ENCODE measurements at places on chromosomes 5 and 9.
A peak's percentile ranks its signal among the peaks of the same experiment; 100 is the strongest.

DNA sequence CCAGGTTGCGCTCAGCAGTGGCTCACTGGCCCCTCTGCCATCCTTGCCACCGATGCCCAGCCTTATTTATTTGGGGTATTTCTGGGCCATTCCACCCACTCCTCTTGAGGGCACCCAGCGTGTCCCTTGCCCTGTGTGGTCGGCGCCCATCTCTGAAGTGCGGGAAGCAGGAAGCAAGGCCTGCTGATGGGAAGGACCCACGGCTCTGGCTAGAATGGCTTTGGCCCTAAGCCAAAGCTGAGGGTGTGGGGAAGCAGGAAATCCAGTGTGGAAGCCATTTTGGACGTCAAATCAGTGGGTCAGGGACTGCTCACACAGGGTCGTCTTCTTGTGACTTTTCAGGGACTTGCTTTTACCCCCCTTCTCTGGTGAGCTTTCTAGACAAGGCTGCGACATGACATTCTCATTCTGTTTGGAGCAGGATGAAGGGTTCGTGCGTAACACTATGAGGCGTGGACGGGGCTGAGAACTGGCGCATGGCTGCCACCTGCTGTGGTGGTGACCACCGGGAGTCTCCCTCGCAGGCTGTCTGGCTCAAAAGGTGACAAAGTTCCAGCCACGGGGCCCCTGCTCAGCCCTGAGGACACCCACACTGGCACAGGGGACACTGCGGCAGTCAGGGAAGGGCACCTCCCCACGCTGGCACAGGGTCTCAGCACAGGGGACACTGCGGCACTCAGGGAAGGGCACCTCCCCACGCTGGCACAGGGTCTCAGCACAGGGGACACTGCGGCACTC lies 50.7 kb upstream of the NKD2 start:
- no peak overlapping the region for H3K27ac ChIP-seq
- DNase-seq = no peak
- peaks cover 30% of the 10 kb centered on the region for H3K4me1 ChIP-seq
- H3K27me3 ChIP-seq = peaks cover 65% of the 10 kb centered on the region
- H3K36me3 ChIP-seq = no peaks in the 10 kb centered on the region
- no peak overlapping the region for H3K4me3 ChIP-seq

DNA sequence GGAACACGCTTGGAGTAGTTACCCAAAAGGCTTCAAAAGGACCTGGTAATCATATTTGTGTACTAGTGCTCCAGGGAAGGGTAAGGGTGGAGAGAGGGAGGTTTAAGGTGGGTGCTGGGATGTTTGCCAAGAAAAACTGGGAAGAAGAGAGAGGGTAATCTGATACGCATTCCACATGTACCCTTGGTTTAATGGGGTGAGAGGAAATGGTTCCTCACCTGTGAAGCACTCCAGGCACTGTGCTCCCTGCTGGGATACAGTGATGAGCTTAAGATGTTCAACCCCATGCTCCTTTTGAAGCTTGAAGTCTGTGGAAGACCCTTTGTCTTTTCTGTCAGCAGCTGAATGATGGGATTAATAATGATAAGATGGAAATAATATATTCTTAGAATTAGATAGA lies 98.4 kb downstream of the COX7C start:
- no peaks in the 10 kb centered on the region for H3K36me3 ChIP-seq
- H3K27ac ChIP-seq = no peak overlapping the region

DNA sequence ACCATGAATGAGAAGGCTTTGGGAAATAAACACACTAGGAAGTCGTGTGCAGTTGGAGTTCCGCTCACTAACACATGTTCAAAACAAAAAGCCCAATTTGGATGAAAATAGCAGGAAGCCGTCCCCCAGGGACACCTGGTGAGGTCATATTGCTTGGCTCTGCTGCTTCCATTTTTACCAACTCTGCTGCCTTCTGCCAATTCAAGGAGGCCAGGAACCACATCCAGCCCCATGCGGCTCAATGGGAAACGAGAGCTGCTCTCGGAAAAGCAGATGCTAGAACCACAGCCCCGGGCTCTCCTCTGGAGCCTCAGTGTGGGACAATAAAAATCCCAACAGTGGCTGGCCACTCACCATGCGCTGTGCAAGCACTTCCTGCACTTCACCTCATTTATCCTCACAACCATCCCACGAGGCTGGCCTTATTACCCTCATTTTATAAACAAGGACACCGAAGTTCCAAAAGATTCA lies 13.4 kb downstream of the ADAM19 start:
- peak overlapping the region; percentile 81 for H3K27ac ChIP-seq
- peaks cover 22% of the 10 kb centered on the region for H3K36me3 ChIP-seq
- no peak overlapping the region for H3K4me3 ChIP-seq
- H3K27me3 ChIP-seq = no peaks in the 10 kb centered on the region
- peaks cover 65% of the 10 kb centered on the region for H3K4me1 ChIP-seq

- no peaks in the 10 kb centered on the region for H3K36me3 ChIP-seq
- no peak overlapping the region for H3K27ac ChIP-seq
- DNase-seq = no peak
- H3K4me1 ChIP-seq = peaks cover 3% of the 10 kb centered on the region
These were observed 92.0 kb upstream of the ERCC6L2 start for GRCh38 chr9:95783426-95783975.

DNA sequence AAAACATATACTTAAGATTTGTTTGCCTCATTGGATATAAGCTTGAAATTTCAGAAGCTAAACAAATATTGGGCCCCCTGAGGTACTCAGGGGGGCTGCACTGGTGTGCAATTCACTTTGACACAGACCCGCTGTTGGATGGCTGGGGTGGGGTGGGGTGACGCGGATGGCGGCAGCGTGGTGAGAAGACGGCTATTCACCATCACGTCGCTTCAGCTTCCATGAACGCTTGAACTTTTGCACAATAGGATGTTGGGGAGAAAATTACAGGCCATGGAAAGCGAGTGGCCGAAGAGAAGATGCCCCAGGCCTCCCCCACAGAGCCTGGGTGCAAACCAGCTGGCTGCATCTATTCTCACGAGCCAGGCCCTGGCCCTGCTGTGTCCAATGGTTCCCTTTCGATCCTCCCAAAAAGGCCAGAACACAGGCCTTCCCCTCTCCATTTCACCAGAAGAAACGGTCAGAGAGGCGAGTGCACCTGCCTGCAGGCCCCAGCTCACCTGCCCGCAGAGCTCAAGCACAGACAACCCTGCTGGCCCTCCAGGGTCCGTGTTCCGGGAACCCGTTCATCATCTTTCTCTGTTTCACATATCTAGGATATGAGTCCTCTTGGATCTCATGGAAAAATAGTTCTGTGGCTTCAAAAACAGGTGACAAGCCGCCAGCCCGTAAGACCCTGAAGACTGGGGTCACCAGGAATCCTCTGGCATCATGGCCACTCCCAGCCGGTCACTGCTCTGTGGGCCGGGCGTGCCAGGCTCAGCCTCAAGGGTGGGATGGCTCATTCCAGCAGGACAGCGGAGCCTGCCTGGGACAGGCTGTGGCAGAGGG lies 46.8 kb upstream of the SARDH start:
- peak overlapping the region; percentile 77 for H3K27ac ChIP-seq
- H3K4me1 ChIP-seq = peaks cover 70% of the 10 kb centered on the region
- no peak overlapping the region for H3K4me3 ChIP-seq
- H3K27me3 ChIP-seq = no peaks in the 10 kb centered on the region

GRCh38 chr9:19967888-19968459 lies 179.1 kb upstream of the SLC24A2 start:
- no peaks in the 10 kb centered on the region for H3K36me3 ChIP-seq
- peaks cover 8% of the 10 kb centered on the region for H3K27me3 ChIP-seq
- H3K4me3 ChIP-seq = no peak overlapping the region
- H3K4me1 ChIP-seq = peaks cover 9% of the 10 kb centered on the region
- no peak overlapping the region for H3K27ac ChIP-seq

DNA sequence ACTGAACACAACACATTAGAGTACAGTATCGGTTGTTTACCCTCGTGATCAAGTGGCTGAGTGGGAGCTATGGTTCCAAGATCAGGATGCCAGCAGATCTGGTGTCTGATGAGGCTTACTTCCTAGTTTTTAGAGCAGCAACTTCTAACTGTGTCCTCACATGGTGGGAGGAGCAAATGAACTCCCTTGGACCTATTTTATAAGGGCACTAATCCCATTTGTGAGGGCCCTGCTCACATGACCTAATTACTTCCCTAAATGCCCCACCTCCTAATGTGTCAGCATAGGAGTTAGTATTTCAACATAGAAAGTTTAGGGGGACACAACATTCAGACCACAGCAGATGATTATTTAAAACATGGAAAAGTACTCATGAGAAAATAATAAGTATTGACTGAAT lies 111.8 kb downstream of the GCNT1 start:
- no peak overlapping the region for H3K4me3 ChIP-seq
- peak overlapping the region; percentile 59 for H3K27ac ChIP-seq
- DNase-seq = no peak
- peaks cover 34% of the 10 kb centered on the region for H3K4me1 ChIP-seq
- H3K27me3 ChIP-seq = no peaks in the 10 kb centered on the region
- H3K36me3 ChIP-seq = peaks cover 34% of the 10 kb centered on the region

DNA sequence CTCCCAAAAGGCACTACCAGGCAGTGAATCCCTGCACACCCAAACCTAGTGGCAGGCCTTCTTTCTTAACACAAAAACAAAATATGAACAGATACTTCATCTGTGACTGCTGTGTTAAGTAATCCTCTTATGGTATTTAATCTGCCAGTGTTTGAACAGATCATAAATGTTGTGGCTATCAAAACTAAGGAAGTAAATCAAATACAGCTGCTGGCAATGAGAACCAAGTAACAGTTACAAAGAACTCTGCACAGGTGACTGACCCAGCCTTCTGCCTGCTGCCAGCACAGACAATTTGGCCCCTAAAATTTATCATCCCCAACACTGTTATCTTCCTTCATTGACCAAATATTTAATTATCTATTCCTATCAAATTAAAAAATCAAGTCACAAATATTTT lies 78.0 kb downstream of the GNAQ start:
- DNase-seq = no peak
- peaks cover 11% of the 10 kb centered on the region for H3K27me3 ChIP-seq
- H3K4me3 ChIP-seq = no peak overlapping the region
- peaks cover 9% of the 10 kb centered on the region for H3K4me1 ChIP-seq
- no peak overlapping the region for H3K27ac ChIP-seq

GRCh38 chr5:113612060-113612496 lies 98.6 kb downstream of the YTHDC2 start:
- H3K27me3 ChIP-seq = peaks cover 43% of the 10 kb centered on the region
- no peak for DNase-seq
- H3K36me3 ChIP-seq = no peaks in the 10 kb centered on the region
- H3K27ac ChIP-seq = no peak overlapping the region
- no peak overlapping the region for H3K4me3 ChIP-seq

- H3K4me3 ChIP-seq = no peak overlapping the region
- H3K36me3 ChIP-seq = peaks cover 5% of the 10 kb centered on the region
- no peak overlapping the region for H3K27ac ChIP-seq
- no peak for DNase-seq
- no peaks in the 10 kb centered on the region for H3K27me3 ChIP-seq
These were observed 22.9 kb upstream of the CAVIN4 start for GRCh38 chr9:100554935-100555401.

DNA sequence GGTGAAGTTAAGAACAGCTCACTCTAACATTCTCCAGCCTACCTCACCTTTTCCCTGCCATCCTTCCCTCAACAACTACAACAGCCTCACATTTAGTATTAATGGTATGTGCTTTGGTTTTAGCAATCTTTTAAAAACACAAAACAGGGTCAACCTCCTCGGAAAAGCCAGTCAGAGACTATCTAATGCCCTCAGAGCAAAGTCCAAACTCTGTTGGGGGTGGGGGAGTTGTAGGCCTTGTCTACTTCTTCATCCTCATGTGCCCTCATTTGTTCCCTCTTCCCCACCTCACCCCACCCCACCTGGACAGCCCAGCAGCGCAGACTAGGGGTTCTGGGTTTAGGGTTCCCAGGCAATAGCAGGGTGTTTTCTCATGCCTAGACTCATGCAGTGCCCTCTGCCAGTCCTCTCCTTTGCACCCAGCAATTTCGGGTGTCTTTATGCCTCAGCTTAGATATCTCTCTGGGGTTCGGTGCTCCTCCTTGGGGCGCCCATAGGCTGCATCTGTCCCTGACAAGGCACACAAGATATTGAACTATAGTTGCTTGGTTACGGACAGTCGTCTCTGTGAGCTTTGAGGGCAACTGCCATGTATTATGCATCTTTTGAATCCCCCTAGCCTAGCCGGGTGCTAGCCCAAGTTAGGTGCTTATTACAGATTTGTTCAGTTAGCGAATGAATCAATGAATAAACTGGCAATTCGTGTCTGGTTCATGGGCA lies 762 bp upstream of the TCOF1 start:
- H3K4me1 ChIP-seq = peaks cover 30% of the 10 kb centered on the region
- H3K36me3 ChIP-seq = peaks cover 19% of the 10 kb centered on the region
- no peak for DNase-seq
- H3K27ac ChIP-seq = peak overlapping the region; percentile 90
- peak overlapping the region; percentile 90 for H3K4me3 ChIP-seq

DNA sequence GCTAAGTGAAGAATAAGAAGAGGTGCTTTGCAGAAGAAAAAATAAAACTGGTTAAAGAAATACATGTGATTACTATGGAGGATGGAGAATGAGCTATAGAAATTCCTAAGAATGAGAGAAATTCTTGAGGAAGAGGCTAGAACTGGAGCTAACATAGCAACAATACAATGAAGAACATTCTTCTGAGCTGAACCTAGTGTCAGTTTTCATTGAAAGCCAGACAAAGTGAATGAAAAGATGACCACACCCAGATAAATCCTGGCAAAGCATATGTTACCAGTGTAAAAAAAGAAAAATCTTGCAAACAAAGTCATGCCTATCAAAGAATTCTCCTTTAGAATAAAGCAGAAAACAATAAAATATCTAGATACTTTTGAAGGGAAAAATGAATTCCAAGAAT lies 39.6 kb downstream of the SGCD start:
- H3K36me3 ChIP-seq = no peaks in the 10 kb centered on the region
- H3K4me3 ChIP-seq = no peak overlapping the region
- H3K4me1 ChIP-seq = no peaks in the 10 kb centered on the region
- H3K27ac ChIP-seq = no peak overlapping the region

GRCh38 chr9:138022121-138022741 lies 144.6 kb downstream of the CACNA1B start:
- H3K36me3 ChIP-seq = no peaks in the 10 kb centered on the region
- H3K27ac ChIP-seq = no peak overlapping the region
- peaks cover 60% of the 10 kb centered on the region for H3K27me3 ChIP-seq

- H3K4me1 ChIP-seq = no peaks in the 10 kb centered on the region
- H3K36me3 ChIP-seq = peaks cover 11% of the 10 kb centered on the region
- no peak for DNase-seq
- H3K27ac ChIP-seq = no peak overlapping the region
- no peaks in the 10 kb centered on the region for H3K27me3 ChIP-seq
These were observed 66.8 kb downstream of the AMBP start for GRCh38 chr9:114011313-114011712.

DNA sequence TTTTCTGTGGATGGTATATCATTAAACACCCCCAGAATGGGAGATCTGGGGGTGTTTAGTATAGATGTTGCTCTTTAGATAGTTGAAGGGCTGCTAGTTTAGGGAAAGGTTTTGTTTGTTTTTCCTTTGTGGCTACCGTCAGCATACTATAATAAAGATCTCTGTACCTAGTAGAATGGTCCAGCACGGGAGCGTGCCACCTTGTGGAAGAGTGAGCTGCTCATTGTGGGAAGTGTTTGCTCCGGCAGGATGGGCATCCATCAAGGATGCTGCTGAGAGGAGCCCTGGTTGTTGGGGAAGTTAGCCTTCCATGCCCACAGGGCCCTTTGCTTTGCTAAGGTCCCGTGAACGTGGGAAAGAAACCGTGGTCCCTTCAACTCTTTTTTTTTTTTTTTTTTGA lies 113.1 kb downstream of the LIFR start:
- peaks cover 82% of the 10 kb centered on the region for H3K27me3 ChIP-seq
- no peak overlapping the region for H3K27ac ChIP-seq
- no peak for DNase-seq
- no peaks in the 10 kb centered on the region for H3K4me1 ChIP-seq
